ENCODE measurements at places on chromosomes 12 and 14. TPM values are rescaled to one million over a fixed set of nuclear protein-coding genes. Genes with fewer than 3 reads are reported as not detected.

DNA sequence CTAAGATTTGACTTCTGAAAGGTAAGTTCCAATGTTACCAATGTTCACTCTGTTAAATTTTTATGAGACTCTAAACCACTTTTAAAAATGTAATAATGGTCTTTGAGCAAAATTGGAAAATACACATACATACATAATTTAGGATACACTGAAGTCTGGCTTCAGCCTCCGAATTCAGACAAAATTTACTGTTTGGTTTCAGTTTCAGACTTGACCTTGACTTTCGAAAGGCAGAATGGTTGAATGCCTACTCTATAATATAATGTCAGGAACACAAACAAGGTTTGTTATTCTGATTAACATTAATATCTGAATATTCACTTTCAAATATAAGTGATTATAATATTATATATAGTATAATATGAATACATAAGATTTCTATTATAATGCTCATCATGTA, 74.1 kb upstream of the KRAS start:
- H3K36me3 ChIP-seq, result no peaks in the 10 kb centered on the region
- H3K27me3 ChIP-seq, result no peaks in the 10 kb centered on the region
- DNase-seq, result no peak
- H3K4me3 ChIP-seq, result peak overlapping the region; percentile 32

- no peak for DNase-seq
- H3K27ac ChIP-seq, result no peak overlapping the region
- no peak overlapping the region for H3K4me3 ChIP-seq
- H3K4me1 ChIP-seq, result no peaks in the 10 kb centered on the region
Observed at GRCh38 chr12:78442454-78442801, 422.1 kb upstream of the SYT1 start.

- no peaks in the 10 kb centered on the region for H3K4me1 ChIP-seq
- peaks cover 6% of the 10 kb centered on the region for H3K27me3 ChIP-seq
- no peak overlapping the region for H3K27ac ChIP-seq
- H3K4me3 ChIP-seq, result peak overlapping the region; percentile 55
- no peaks in the 10 kb centered on the region for H3K36me3 ChIP-seq
- DNase-seq, result peak; percentile 37
Observed at GRCh38 chr14:91573894-91574837, 64.1 kb upstream of the PPP4R3A start.

DNA sequence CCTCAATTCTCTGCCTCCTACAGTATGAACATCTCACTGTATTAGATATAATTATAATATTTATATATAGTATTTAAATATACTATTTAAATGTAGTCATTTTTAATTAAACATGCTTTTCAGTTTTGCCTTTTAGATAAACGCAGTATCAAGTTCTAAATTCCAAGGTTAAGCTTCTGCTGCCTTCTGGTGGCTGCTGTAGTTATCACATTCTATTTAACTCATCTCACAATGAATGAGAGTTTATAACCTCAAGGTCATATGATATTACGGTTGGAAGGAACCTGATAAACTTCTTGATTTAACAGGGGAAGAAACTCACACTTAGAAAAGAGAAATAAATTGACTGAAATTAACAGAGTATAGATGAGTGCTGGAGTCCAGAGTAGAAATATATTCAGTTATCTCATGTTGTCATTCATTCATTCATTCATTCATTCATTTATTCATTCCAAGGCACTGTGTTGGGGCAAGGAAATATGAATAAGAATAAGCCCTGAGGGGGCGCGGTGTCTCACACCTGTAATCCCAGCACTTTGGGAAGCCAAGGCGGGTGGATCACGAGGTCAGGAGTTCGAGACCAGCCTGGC, 31.9 kb downstream of the GUCY2C start:
- no peaks in the 10 kb centered on the region for H3K36me3 ChIP-seq
- no peak overlapping the region for H3K27ac ChIP-seq
- H3K4me1 ChIP-seq, result no peaks in the 10 kb centered on the region

- DNase-seq, result no peak
- no peaks in the 10 kb centered on the region for H3K4me1 ChIP-seq
- no peak overlapping the region for H3K4me3 ChIP-seq
- H3K27ac ChIP-seq, result no peak overlapping the region
- no peaks in the 10 kb centered on the region for H3K36me3 ChIP-seq
Observed at GRCh38 chr12:2039034-2039433, 13.8 kb upstream of the CACNA1C start.

GRCh38 chr12:48978291-48978740, at the start of gene WNT1:
TSS of gene WNT1 (plus strand) at chr12:48978322. CDS start at chr12:48978651, 329 bp downstream.
- peaks cover 61% of the 10 kb centered on the region for H3K27me3 ChIP-seq
- no peaks in the 10 kb centered on the region for H3K36me3 ChIP-seq
- DNase-seq, result no peak
- peak within 1 kb of the TSS; percentile 41 for H3K4me3 ChIP-seq
- H3K4me1 ChIP-seq, result peaks cover 36% of the 10 kb centered on the region

DNA sequence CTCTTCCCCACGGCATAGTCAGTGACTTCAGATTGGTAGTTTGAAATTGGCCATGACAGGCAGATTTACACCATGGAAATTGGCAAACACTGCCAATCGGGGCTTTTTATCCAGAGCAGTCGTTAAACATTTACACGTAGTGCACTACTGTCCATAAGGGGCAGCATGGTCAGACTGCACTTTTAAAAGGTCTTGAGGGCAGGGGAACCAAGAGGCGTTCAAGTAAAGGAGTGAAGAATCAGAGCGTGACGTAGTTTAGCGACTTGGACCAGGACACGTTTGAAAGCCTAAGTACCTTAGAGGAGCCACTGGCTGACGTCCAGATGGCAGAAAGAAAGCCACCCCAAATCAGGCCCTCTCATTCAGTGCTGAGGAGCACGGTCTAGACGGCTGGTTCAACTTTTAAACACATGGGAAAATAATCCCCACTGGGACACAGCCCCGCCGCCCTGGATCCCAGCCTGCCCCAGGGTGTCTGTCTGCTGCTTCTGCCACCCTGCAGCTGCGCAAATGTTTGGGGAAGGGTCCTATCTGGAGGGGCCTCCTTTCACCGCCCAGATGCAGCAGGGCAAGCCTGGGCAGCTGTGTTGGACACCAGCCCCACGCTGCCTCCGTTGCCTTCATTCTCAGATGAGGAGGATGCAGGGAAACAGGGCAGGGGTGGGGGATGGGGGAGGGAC, 52.5 kb upstream of the PPP2R5C start:
- no peaks in the 10 kb centered on the region for H3K36me3 ChIP-seq
- H3K4me1 ChIP-seq, result no peaks in the 10 kb centered on the region
- H3K4me3 ChIP-seq, result no peak overlapping the region

- H3K4me1 ChIP-seq, result peaks cover 9% of the 10 kb centered on the region
- DNase-seq, result no peak
- H3K36me3 ChIP-seq, result no peaks in the 10 kb centered on the region
- no peaks in the 10 kb centered on the region for H3K27me3 ChIP-seq
Observed at GRCh38 chr12:750366-751191, 1.8 kb upstream of the WNK1 start.

GRCh38 chr12:107356266-107356936, 263.1 kb upstream of the CRY1 start:
- H3K27me3 ChIP-seq, result peaks cover 3% of the 10 kb centered on the region
- no peaks in the 10 kb centered on the region for H3K4me1 ChIP-seq
- DNase-seq, result no peak
- no peak overlapping the region for H3K4me3 ChIP-seq
- H3K36me3 ChIP-seq, result no peaks in the 10 kb centered on the region

TGM1 gene
- 0.85 TPM for total RNA-seq

SERPINA4 gene
- 0.11 TPM for total RNA-seq

ARL6IP4 gene
- total RNA-seq, result 306 TPM

GLRX5 gene
- total RNA-seq, result 97.1 TPM

DPPA3 gene
- not detected for total RNA-seq

KRT1 gene
- total RNA-seq, result not detected

SLC22A17 gene
- total RNA-seq, result 28.6 TPM
